AG09309 (cell line): ENCODE measurements at places on chromosomes 3 and 15.

DNA sequence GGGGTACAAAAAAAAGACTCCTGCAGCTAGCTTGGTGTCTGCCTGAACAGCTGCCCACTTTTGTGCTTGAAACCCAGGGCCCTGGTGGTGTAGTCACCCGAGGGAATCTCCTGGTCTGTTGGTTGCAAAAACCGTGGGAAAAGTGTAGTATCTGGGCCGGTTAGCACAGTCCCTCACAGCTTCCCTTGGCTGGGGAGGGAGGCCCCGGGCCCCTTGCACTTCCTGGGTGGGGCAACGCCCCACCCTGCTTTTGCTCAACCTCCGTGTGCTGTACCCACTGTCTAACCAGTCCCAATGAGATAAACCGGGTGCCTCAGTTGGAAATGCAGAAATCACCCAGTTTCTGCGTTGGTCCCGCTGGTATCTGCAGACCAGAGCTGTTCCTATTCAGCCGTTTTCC, 211.7 kb upstream of the ZPLD1 start:
- DNase-seq, result no peak

- no peak for DNase-seq
Observed at GRCh38 chr3:112561484-112561733, 353 bp downstream of the ATG3 start.

- DNase-seq, result no peak
Observed at GRCh38 chr3:128459461-128459820, 7.2 kb downstream of the DNAJB8 start.

GRCh38 chr3:136818769-136819391, at the start of gene SLC35G2:
Gene SLC35G2 (plus strand): TSS chr3:136819126. CDS start chr3:136854461, 35,335 bp downstream.
- no peak for DNase-seq

DNA sequence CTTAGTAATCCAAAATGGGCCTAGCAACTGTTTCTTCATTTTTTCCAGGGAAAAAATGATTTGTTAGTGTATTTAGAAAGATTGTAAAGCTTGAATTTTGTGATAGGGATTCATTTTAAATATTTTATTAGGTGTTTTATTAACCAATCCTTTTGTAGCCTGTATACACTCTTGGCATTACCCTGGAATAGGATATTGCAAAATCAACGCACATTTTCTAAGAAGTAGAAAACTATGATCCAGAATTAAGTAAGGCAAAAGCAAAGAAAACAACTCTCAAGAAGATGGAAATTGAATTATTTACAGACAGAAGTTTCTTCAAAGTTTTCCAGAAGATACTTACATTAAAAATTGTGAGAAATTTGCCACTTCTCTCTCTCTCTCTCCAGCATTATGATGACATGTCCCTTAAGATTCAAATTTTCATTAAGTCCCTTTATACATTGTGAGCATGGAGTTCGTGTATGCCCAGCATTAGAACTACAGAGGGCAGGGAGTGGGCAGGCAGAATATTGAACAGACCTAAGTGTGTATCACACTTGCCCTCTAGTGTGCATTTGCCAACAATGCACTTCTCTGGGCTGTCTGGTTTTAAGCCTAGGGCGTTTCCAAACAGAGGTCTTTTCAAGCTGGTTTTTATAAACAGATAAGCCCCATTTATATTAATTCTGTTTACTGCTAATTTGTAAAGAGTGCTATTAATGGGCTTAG, 28.5 kb upstream of the CMSS1 start:
- peak; percentile 23 for DNase-seq

GRCh38 chr15:82128401-82129148, 82.8 kb upstream of the MEX3B start:
- DNase-seq, result no peak

DNA sequence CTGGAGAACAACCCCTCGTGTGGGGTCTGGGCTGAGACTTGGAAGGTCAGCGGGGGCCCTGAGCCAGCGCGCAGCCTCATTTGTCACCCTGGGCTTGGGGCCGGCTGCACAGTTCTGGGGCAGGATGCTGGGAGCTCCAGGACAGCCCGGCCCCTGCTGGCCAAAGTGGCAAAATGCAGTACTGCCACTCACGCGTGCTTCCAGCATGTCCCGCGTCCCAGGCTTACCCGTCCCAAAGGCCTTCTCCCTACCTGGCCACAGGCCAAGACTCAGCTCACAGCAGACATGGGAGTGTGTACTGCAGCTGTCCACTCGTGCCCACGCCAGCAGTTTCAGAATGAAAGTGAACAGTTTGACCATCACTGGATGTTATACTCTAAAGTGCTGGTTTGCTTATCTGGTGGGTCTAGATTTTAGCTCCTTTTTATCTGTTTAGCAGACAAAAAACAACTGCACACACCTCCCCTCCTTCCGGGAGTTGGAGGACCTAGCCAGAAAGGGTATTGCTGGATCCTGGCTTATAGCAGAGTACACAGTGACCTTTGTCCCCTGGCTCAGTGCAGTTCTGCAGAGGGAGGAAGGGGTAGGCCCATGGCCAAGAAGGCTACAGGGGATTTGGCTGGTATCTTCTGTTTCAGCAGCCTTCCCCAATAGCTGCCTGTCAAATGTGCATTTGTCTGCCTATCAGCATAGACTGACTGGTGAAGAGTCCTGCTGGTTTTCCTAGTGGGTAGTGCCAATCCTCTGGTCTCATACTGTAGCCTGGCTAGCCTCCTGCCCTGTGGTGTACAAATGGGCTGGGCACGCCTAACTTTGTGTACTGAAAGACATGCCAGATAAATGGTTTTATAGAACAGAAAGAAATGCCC, 23.2 kb upstream of the IP6K2 start:
- DNase-seq, result peak; percentile 10

DNA sequence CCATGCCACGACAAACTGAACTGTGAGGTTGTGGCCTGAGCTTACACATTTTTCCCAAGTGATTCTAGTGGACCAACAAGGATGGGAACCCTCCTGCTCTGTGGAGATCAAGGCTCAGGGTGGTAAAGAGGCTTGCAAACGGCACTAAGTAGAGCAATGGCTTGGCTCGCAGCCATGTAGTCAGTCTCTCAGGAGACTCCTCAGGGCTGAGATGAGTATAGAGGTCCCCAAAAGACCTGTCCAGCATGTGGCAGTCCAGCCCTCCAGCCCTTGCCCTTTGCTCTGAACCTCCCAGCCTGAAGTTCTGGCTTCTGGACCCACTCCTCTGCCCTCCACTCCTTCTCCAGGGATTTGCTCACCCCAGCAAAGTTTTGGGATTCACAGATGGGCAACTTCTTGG, 8.3 kb upstream of the CAMP start:
- DNase-seq, result no peak

- peak; percentile 73 for DNase-seq
Observed at GRCh38 chr3:125052624-125053303, 3.0 kb downstream of the HEG1 start.

DNA sequence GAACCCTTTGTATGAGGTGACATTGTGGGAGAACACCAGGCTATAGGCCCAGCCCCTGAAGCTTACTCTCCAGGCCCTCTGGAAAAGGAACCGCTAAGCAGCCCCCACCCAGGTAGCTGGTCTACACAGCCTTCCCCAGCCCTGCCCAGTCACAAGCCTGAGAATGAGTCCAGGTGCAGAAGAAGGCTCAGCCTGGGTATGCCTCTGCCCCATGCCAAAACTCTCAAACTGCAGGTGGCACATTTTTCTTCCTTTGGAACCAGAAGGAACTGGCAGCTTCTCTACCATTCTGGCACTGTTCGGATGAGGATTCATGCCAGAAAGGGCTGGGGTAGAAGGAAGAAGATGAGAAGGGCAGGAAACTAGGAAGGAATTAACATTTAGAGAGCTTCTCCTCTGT, 23.7 kb upstream of the TBC1D21 start:
- DNase-seq, result no peak

DNA sequence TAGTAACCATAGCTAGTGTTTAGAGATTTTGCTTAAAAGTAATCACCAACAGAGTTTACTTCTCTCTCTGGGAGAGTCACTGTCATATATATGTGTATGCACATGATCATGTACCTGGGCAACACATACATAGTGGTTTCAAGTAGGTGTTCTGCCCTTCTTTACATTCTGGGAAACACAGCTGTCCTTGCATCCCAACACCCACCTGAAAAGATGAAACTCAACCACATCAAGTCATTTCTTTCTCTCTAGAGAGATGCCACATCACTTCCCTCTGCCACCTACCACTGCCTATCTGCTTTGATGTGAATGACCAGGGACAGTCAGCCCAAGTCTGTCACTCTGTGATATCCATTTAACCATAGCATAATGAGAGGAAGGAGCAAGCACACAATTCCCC, 155.8 kb upstream of the GADL1 start:
- DNase-seq, result no peak

DNA sequence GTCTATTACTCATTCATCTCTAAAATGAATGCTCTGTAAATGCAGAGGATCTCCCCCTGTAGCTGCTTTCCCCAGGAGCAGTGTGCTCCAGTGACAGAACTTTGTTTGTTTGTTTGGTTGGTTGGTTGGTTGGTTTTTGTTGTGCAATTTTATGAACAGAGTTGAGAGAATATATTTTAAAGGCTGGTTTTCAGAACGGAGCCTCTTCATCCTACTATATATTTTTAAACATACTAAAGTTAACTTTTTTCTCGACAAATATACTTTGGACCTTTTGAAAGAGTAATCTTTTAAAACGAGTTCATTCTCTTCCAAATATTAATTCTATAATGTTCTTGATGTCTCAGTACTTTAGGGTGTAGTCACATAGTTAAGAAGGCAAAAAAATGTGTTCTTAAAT, 20.2 kb downstream of the RYR3 start:
- DNase-seq, result no peak

GRCh38 chr15:43913026-43913780, 86.4 kb downstream of the WDR76 start:
- DNase-seq, result peak; percentile 92

- no peak for DNase-seq
Observed at GRCh38 chr3:63912768-63913588, 795 bp upstream of the SCAANT1 start.

- DNase-seq, result no peak
Observed at GRCh38 chr3:122014741-122015140, 7.3 kb downstream of the ILDR1 start.
